Stimulated activated CD8-positive, alpha-beta memory T cell treated with anti-CD3 and anti-CD28 coated beads, Interleukin-2, amount 100 ng/mL, for 1 hour (primary cell): ENCODE measurements at places on chromosomes 4 and X.

GRCh38 chr4:54058171-54058570 lies 6.2 kb downstream of the CHIC2 start:
- DNase-seq: no peak

DNA sequence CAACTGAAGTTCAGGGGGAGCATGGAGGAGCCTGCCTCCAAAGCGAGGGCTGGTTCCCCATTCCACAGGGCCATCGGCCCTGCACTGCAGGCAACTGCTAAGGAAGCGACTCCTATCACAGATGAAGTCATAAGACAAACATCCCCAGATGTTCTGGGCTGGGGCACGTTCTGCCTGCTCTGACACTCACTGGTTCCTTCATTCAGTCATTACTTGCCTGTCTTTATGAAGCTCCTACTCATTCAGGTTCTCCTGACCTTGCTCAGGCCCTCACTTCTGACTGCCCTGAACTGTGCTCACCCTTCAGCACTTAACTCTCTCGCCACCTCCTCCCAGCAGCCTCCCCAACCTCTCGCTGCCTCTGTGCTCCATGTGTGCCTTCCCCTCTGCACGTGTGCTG lies 2.5 kb upstream of the SLC2A9 start:
- DNase-seq: no peak

DNA sequence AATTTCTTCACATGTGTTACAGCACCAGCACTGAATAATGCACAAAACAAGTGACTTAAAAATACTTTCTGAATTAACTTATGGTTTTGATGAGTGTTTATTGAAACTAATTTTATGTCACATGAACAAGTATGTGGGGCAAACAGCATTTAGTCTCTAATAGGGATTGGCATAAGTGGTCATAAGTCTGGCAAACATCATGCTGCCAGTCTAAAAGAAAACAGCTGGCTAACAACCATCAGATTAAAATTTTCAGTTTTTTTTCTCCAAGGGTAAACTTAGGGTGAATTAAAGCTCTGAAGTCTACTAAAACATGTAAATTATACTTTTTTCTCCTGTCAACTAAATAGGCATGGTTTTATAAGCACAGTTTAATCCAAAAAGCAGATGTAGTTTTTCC lies 1014.2 kb downstream of the FAT4 start:
- DNase-seq: no peak

DNA sequence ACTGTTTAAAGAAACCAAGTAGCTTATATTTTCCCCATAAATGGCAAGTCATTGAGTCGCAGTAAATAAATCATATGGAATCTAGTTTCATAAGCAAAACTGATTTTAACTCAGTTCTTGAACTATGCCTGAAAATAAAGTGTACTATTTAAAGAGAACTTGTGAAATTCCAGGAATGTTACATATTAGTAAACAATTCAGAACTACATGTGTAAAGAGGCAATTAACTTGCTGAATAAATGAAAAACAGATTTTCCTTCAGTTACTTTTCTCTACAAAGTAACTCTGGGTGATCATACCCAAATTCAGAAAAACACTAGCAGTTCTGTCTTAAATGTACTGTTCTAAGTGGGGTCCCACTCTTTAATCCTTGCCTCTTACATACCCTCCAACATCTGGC lies 236.1 kb upstream of the EDNRA start:
- DNase-seq: no peak

GRCh38 chr4:94014484-94015136 lies 186.1 kb downstream of the ATOH1 start:
- no peak for DNase-seq

GRCh38 chr4:12949719-12950490 lies 534.2 kb downstream of the RAB28 start:
- DNase-seq: no peak

- DNase-seq: no peak
These were observed 143.4 kb downstream of the CDS1 start for GRCh38 chr4:84726356-84726755.

GRCh38 chr4:53917729-53918128 lies 146.7 kb downstream of the CHIC2 start:
- DNase-seq: no peak

DNA sequence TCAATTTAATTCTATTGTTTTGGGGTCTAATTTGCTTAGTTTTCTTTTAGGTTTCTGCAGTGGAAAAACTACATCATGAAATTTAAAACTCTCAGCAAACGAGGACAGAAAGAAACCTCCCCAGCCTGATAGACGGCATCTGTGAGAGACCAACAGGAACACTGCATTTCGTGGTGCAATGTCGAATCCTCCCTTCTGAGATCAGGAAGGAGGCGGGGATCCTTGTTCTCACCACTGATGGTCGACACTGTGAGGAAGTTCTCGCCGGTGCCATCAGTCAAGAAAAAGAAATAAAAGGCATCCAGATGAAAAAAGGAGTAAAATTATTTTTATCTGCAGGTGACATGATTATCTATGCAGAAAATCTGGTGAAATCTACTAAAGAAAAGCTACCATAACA lies 16.5 kb downstream of the GAK start:
- no peak for DNase-seq

DNA sequence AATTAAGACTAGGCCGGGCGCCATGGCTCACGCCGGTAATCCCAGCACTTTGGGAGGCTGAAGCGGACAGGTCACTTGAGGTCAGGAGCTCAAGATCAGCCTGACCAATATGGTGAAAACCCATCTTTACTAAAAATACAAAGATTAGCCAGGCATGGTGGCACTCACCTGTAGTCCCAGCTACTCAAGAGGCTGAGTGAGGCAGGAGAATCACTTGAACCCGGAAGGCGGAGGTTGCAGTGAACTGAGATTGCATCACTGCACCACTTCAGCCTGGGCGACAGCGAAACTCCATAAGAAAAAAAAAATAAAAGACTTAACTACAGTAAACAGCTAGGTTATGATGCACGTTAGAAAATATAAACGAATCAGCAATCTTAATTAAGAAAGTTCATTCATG lies 216.0 kb upstream of the TEX13C start:
- DNase-seq: no peak

GRCh38 chr4:114267976-114268375 lies 288.5 kb upstream of the ARSJ start:
- DNase-seq: no peak

DNA sequence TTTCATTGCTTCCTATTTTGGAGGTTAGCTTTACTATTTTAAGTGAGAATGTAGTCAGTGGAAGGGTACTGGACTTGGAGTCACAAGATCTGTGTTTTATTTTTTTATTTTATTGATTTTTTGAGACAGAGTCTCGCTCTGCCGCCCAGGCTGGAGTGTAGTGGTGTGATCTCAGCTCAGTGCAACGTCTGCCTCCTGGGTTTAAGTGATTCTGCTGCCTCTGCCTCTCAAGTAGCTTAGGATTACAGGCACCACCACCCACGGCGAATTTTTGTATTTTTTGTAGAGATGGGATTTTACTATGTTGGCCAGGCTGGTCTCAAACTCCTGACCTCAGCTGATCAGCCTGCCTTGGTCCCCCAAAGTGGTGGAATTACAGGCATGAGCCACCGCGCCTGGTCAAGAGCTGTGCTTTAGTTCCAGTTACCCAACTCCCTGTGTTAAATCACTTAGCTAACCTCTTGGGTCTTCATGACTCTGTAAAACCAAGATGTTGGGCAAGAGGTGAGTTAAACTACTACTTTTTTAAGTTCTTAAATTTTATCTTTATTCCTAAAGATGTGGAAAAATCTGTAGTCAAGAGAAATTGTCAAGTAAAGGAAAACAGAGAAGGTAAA lies 11.2 kb downstream of the USP9X start:
- DNase-seq: no peak

- no peak for DNase-seq
These were observed 1229.5 kb upstream of the AGA start for GRCh38 chr4:178671766-178672165.

DNA sequence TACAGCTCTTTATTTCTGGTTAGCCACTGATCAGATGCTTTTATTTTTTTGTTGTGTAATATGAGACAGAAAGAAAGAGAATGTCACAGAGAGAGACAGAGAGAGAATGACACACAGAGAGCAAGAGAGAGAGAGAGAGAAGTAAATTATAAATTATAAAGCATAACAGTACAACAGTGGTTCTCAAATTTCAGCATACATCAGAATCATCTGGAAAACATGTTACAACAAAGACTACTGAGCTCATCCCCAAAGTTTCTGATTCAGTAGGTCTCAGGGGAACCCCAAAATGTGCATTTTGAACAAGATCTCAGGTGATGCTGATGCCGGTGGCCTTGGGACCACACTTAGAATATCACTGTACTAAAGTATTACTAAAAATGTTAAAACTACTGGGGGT lies 245.8 kb upstream of the DIAPH2 start:
- no peak for DNase-seq

DNA sequence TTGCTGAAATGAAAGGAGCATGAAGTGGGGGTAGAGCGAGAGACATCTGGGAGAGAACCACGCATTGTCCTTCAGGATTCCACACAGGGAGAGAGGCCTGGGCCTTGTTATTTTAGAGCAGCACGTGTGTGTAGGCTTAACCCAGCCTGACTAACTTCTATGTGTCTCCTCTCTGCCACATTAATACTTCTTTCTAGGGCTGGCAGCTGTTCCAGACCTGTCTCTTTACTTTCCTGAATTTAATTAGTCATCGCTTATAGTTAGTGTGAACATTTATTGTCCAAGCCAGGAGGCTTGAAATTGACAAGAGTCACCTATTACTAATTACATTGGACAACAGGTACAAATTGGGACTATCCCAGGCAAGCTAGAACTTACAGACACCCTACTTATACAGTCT lies 51.3 kb downstream of the SMAD1 start:
- DNase-seq: no peak

DNA sequence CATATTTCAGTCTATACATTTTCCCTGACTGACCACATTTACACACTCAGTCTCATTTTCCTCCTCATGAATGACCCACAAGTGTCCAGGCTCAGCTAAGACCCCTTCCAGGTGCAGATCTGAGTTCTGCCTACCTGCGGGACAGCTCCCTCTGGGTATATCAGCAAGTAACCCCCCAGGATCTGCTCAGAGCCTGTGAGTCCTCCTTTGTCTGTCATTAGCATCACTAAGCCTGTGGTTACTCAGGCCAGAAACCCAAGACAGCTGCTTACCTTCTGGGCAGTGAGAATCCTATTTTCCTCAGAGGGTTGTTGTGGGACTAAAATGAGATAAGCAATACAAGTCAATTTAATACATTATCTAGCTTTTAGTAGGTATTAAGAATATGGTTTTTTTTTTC lies 487.6 kb upstream of the BOD1L1 start:
- DNase-seq: no peak

- no peak for DNase-seq
These were observed 232.0 kb downstream of the ARHGAP10 start for GRCh38 chr4:147963839-147964238.

DNA sequence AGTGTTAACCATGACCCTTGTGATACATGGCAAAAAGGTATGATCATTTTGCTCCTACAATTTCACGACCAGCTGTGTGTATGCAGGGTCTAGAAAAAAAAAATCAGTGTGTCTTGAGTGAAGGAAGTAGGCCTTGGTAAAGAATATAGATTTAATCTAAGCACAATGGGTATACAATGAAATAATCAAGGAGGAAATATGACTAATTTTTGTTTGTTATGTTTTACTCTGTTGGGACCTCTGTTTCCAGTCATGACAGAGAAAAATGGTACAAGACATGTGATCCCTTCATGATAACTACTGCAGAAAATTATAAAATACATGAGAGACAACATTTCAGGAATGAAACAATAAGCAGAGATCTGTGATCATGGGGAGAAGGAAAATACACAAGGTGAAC lies 835.5 kb downstream of the PDHA2 start:
- no peak for DNase-seq

GRCh38 chr4:4763822-4764557 lies 95.5 kb upstream of the MSX1 start:
- DNase-seq: no peak

GRCh38 chr4:5917672-5918071 lies 24.8 kb upstream of the CRMP1 start:
- no peak for DNase-seq

GRCh38 chr4:140861359-140862176 lies 105.4 kb upstream of the TBC1D9 start:
- DNase-seq: no peak

- DNase-seq: no peak
These were observed 57.0 kb upstream of the PPP2R3B start for GRCh38 chrX:443536-444210.

GRCh38 chrX:29295987-29296680 lies 708.9 kb downstream of the IL1RAPL1 start:
- DNase-seq: no peak

DNA sequence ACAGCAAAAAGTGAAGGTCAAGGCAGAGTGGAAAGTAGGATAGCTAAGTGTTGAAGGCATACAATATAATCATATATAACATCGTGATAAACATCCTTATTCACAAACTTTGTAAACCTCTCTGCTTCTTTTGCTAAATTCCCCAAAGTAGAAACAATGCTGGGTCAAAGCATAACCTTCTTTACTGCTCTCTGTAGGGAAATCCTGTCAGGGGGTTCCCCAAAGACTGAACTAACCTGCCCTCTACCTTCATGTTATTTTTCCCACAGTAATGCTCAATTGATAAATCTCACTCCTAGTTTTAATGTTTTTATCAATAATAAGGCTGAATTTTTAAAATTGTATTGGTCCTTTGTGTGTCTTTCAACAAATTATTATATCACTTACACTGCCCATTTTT lies 55.7 kb downstream of the DCHS2 start:
- DNase-seq: no peak

DNA sequence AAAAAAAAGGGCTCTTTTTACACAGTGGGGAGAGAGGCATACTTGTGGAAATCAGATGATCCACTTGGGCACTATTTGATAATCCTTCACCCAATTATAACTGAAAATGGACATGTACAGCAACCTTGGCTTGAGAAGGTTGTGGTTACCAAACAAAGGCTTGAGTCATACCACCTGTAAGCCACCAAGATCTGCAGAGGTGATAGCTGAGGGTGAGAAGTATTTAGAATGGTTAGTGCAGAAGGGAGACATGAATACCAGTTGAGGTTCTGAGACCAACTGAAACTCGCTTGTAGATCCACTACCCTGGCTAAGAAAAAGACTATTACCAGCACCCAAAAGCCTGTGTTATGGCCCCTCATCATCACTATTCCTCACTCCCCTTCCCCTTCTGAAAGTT lies 614.0 kb downstream of the STIM2 start:
- DNase-seq: no peak

GRCh38 chr4:88382621-88383020 lies 4.0 kb downstream of the HERC6 start:
- peak; percentile 21 for DNase-seq
